ENCODE measurements at places on chromosomes 1 and 21.

- DNase-seq: no peak
Observed at GRCh38 chr1:20361805-20362381, 71.2 kb downstream of the VWA5B1 start.

GRCh38 chr1:155173478-155174323 is at the start of gene TRIM46:
Gene TRIM46, plus strand, starts transcription at chr1:155173849. Its CDS starts 118 bp downstream, at chr1:155173967.
- DNase-seq: no peak

DNA sequence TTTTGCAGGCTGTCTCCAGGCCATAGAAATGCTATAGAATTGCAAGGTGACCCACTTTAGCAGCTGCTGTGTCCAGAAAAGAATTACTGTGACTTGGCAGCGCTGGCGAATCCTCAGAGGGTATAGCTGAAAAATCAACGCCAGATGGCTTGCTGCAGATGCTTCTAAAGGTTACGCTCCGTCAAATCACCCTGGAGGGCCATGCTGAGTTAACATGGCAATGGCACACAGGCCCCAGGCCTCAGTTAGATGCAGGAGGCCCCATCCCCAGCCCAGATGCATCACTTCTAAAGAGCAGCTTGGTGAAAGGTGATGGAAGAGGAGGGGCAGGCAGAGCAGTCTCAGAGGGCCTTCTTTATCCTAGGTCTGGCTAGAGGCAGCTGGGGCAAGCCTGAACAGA is 18.0 kb downstream of the KIAA1614 start:
- DNase-seq: no peak

GRCh38 chr1:83619170-83619896 is 379.6 kb downstream of the TTLL7 start:
- DNase-seq: no peak

- no peak for DNase-seq
Observed at GRCh38 chr1:1631782-1632420, at the start of gene MMP23B. Gene MMP23B, plus strand, starts transcription at chr1:1632173. Its CDS starts 46 bp downstream, at chr1:1632219.

- no peak for DNase-seq
Observed at GRCh38 chr1:204191456-204191855, 4.8 kb downstream of the KISS1 start.

DNA sequence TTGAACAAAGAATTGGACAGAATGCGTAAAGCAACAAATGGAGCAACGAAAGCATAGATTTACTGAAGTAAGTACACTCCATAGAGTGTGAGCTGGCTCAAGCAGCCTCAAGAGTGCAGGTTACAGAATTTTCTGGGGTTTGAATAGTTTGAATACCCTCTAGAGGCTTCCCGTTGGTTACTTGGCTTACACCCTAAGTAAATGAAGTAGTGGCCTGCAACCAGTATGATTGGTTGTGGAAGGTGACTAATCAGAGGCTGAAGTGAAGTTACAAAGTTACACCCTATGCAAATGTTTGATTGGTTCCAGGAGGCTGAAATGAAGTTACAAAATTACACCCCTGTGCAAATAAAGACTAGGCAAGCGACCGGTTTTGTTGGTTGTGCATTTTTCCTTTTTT is 10.9 kb downstream of the TCEANC2 start:
- DNase-seq: no peak

GRCh38 chr1:176551146-176551545 is 88.2 kb downstream of the PAPPA2 start:
- no peak for DNase-seq

DNA sequence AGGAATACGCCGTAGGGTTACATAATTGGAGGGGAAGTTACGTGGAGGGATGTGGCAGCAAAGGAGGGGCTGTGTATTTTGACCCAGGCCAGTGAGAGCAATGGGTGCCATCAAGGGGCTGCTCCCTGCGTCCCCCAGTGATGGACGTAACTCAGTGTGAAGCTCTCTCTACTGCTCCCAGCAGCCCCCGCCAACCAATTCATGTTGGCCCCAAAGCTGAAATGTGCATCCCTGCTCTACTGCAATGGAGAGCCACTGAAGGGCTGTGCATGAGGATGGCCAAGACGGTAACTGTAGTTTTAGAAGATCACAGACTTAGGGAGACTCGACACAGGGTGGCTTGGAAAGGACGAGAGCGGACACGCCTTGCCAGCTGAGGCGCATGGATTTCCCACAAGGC is 38.3 kb downstream of the PGBD5 start:
- DNase-seq: no peak

DNA sequence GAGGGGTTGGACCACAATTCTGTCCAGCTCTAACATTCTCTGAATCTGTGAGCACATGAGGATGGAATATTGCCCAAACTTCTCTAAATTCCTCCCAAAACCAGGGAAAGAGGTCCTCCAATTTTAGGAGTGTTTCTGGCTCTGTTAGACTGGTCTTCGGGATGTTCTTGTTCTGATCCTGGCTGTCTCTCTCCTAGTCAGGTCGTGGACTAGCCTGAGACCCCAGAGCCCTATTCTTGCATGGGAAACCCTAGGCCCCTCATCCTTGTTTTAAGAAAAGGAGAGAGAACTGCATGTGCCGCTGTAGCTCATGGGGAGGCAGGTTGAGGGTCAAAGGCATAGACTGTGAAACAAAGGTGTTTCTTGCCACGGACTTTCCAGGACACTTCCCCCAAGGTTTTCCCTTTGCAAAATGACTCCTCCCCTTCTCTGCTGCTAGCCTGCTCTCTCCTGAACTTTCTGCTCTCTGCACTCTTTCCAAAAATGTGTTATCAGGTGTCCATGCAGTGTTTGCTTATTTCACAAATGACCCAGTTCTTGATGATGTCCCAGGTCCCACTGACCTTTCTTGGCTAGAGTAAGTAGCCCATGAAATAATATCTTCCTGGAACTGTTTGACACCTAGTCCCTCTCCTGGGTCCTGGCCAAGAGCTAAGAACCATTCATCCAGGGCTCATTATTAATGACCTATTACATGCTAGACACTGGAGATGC is 29.3 kb upstream of the RD3 start:
- no peak for DNase-seq

GRCh38 chr1:64357422-64357821 is 112.5 kb upstream of the CACHD1 start:
- DNase-seq: no peak

DNA sequence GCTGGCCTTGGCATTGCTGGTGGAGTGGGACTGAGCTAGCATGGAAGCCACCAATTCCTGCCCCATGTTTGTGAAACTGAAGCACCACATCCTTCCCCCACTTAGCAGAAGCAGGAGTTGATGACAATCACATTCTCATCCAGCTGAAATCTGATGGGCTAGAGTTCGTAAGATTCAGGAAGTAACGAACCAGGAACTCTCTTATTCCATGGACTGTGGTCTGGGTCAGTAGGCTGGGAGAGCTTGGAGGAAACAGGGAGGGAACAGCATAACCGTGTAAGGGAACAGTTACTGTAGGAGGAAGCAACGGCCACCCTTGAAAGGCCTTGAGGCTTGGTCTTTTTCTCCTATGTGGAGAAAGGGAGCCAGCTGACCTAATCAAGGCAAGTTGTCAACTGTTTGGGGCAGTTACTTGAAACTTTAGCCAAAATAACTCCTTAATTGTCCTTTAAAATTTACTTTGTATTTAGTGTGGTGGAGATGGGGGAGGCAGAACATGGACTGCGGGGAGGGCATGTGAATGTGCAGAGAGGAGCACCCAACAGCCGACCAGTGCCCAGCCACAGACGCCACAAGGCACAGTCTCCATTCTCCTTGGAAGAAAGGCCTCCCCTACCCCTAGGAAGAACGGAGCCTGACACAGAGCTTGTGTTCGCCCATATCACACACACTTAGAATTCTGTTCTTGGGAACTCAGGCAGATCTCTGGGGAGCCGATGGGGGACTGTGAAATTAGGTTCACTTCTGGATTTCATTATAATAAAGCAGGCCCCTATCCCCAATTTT is 2.0 kb upstream of the COQ8A start:
- DNase-seq: no peak

- DNase-seq: no peak
Observed at GRCh38 chr1:2583331-2583791, 3.2 kb upstream of the PRXL2B start.

DNA sequence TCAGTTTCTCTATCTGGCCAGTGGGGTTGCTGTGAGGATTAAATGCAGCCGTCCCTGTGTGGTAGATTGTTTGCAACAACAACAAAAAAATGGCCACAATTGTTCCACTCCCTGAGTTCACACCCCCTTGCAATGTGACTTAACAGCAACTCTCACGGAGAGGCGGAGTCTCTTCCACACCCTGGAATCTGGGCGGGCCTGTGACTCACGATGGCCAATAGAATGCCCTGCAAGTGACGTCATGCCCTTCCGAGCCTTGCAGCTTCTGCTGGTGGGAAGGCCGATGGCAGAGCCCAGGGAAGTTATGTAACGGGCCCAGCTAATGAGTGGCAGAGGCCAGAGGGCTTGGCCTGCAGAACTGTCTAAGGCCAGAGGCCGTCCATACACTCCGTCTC is 87.9 kb downstream of the RIPK4 start:
- no peak for DNase-seq

- no peak for DNase-seq
Observed at GRCh38 chr1:230910755-230911117, 42.4 kb upstream of the C1orf198 start.

DNA sequence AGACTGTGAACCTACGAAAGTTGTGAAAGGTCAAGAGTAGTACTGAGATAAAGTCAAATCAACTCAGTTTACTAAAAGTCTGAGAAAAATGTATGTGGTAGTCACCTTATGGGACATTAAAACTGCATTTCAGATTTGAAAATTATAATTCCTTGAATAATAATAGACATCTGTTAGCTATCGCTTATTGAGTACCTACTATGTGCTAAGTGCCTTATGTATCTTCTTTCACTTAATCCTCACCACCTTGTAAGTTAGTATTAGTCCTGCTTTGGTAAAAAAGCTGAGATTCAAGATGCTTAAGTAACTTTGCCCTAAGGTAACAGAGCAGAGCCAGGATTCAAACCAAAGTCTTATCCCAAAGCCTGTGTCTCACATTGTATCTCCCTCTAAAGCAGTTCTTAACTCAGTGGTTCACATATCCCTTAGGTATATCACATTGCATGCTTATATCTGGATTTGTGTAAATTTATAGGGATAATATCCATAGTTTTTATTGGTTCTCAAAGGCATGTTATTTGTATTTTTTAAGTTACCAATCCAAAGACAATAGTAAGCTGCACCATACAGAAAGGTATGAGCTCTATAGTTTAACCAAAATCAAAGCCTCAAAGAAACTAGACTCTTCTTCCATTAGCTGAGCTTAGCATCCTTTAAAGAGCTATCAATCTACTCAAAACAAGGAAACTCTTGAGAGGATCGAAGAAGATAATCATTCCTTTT is 865 bp downstream of the PIGC start:
- no peak for DNase-seq

DNA sequence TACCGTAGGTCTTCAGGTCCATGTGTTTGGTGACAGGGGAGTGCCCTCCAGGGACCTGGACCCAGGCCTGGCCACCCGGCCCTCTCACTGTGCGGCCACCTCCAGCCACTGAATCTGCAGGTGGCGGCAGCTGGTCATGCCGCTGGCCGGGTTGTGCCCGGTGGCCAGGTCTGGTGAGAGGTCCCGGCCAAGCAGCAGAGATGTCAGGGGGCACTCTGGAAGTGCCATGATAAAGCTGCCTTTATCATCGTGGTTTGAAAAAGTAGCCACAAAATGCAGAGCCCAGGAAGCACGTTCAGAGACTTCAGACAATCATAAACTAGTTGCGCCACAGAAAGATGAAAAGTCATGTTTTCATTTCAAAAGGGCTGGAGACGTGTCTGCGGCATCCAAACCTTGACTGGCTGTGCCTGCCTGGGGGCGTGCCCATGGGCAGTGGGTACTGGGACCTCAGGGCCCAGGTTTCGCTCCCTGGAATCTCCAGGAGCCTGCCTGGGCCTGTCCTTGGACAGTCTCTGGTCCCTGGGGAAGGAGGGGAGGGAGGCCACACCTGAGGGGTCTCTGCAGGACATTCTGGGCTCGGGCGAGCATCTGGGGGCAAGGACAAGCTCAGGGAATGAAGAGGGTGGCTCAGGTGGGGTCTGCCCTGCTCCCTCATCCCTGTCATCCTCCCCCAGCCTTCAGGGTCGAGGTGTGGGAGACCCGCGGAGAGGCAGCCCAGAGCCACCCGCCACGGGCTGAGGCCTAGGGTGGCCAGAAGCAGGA is 44.9 kb downstream of the COL18A1 start:
- no peak for DNase-seq

- no peak for DNase-seq
Observed at GRCh38 chr1:33852711-33853110, 11.2 kb upstream of the HMGB4 start.

DNA sequence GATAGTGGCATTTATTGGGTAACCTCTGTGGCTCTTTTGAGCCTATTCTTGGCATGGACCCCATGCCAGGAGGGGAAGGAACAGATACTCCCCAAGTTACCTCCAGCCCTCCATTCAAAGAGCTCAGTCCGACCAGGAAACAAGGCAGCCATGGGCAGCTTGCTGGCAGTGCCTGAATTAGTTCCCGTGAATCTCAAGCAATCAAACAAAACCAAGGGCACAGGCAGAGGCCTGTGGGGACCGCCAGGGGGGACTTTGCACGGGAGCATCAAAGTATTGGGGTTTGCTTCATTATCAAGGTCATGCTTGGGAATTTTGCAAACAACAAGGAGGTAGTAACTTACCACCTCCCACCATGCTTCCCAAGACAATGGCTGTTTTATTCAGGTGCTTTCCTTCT is 81.2 kb upstream of the IFFO2 start:
- DNase-seq: no peak

DNA sequence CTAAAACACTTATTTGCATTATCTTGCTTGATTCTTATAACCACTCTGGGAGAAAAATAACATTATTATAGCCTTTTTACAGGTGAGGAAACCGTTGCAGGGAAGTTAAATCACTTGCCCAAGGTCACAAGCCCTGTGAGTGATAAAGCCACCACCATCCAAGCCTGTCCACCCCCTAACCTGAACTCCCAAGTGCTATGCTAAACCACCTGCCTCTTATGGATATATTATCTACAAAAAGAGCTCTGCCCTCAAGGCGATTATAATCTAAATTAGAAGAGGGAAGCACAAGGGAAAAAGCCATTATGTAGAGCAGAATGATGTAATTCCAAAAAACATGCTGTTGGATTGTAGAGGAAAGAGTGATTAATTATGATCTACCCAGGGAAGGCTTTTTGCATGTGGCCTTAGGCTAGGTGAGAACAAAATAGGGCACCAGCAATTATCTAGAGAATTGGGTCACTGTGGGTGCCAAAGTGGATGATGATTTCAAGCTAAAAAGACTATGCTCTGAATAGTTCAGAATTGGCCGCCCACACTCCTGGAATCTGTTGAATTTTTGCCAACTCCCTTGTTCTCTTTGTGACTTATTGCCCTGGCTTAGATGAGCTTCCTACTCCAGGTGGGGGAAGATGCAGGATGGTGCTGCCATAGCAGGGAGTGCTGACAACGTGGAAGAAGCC is 205.3 kb downstream of the FGGY start:
- no peak for DNase-seq

DNA sequence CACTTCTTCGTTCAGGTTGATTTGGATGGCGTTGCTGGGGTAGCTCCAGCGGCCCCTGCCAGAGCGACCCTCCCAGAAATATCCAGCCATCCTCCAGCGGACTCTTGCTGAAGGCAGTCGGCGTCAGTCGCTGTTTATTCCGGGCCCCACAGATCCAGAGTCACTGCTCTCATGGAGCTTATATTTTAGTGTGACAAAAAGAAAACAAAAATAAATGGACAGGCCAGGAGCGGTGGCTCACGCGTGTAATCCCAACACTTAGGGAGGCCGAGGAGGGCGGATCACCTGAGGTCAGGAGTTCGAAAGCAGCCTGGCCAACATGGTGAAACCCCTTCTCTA is 791 bp upstream of the CFAP298 start:
- no peak for DNase-seq
